Stimulated activated CD8-positive, alpha-beta memory T cell treated with anti-CD3 and anti-CD28 coated beads, Interleukin-4, amount 100 ng/mL, for 1 hour (primary cell): ENCODE measurements at places on chromosomes 11 and 22.

DNA sequence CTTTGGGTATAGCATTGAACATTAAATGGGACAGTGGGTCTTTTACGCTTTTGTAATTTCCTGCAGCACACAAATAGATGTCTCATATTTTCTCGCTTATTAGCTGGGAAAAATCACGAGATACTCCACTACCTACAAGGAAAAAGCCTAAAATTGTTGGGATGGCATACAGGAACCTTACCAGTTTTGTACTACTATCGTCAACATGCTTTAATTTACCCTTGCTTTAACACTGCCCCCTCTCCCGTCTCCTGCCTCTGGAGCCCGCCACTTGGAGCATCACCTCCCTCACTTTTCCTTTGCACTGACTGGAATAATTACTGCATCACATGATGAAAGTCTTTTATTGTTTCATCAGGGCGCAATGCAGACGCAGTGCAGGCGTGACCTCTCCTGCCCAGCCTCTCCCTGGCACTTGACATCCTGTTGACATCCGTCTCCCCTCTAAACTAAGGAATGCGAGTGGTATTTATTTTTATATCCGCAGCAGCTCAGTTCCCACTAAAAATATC is 1.0 kb upstream of the FNBP4 start:
- no peak for DNase-seq

DNA sequence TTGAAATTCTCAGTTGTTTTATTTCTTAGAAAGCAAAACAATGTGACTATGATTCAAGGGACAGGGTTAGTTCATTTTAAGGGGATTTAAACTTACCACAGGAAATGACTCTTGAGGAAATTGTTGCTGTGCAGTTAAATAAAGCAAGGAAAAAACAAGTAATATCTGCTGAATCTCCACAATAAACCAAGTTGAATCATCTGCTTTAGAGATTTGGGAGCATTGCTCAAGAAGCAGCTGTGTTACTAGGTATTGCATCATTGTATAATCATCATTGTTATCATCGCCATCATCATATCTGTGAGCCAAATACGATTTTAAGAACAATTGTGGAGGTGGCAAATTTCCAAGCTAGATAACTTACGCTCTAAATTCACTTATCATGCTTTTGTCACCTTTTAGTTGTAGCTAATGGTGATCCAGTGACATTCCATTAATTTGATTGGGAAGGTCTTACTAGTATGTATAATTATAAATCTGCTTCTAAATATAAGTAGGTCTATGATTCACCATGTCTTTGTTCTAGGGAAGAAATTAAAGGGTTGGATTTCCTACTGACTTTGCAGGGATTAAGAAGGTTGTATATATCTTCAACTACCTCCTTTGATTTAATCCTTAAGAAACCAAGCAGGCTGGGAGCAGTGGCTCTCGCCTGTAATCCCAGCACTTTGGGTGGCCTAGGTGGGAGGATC is 19.9 kb downstream of the MMP10 start:
- no peak for DNase-seq

- DNase-seq: no peak
These were observed 602 bp downstream of the NAT10 start for GRCh38 chr11:34105957-34106504.

GRCh38 chr11:6705905-6706535 is 22.9 kb upstream of the MRPL17 start:
- no peak for DNase-seq

DNA sequence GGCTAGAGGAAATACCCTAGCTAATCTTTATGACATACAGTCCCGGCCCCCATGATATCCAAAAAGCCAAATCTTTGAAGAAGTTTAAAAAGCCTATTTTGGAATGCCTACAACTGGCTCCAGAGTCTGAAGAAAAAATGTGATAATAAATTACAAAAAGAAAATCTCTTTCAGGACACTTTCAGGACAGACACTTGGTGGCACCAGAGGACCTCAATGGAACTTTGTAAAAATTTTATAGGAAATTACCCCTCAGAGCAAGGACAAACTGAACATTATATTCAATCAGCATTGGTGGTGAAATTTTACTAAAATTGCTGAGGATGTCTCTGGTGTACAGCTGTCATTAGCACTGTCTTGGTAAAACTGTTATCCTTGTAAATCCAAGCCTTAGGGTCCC is 81.0 kb downstream of the CCDC73 start:
- no peak for DNase-seq

GRCh38 chr22:41478891-41479521 is 10.1 kb downstream of the ACO2 start:
- DNase-seq: no peak

- no peak for DNase-seq
These were observed 88.6 kb downstream of the ETS1 start for GRCh38 chr11:128498721-128499245.

GRCh38 chr11:134581121-134581626 is 169.1 kb upstream of the B3GAT1 start:
- no peak for DNase-seq

GRCh38 chr22:41834005-41834944 is 1.4 kb downstream of the SREBF2 start:
- no peak for DNase-seq

- DNase-seq: no peak
These were observed 35.0 kb upstream of the PPARA start for GRCh38 chr22:46115388-46115678.

GRCh38 chr11:123377355-123377754 is 52.7 kb upstream of the GRAMD1B start:
- no peak for DNase-seq

DNA sequence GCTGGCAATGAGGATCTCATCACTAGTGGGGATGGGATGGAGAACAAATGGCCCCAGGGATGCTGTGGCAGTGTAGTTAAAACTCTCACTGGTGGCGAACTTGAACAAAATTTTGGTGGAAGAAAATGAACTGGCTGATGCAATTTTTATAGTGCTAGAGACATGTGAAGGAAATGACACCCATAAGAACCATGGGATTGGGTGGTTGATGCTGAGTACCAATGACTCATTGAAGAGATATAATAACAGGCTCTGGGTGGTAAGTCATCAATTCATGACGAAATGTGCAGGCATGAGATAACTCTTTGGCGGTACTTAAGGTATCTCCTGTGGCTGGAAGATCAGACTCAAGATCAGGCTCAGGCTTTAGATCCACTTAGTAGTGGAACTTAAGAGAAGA is 172.9 kb upstream of the DDI1 start:
- DNase-seq: no peak

DNA sequence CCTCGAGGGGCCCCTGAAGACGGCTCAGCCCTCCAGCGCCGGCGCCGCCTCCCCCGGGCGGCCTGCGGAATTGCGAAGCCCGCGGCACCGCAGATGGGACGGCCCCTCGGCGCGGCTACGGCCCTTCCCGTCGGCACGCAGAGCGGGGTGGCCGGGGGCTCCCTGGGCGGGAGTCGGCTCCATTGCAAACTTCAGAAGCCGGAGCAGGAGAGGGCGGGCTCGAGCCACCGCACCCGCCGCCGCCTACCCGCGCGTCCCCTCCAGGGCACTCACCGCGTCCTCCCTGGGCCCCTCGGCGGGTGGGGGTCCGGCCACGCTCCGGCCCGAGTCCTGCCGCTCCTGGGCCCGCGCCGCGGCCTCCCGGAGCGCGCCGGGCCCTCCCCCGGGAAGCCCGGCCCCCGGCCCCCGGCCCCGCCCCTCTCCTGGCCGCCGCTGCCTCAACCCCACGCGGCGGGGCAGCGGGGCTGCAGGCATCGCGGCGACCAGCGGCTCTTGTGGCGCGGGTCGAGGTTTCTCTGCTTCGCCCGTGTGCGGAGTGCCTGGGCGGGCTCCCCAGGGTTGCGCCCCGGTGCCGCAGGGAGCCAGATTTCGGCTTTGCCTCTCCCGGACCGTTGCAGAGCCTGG is at the start of gene PACSIN3:
Gene PACSIN3, minus strand, starts transcription at position 359 of the 624 bp plus-strand sequence. CDS start 3,707 bp downstream, outside the sequence.
- DNase-seq: no peak

- no peak for DNase-seq
These were observed 186.9 kb upstream of the NAV2 start for GRCh38 chr11:19525714-19526113.

DNA sequence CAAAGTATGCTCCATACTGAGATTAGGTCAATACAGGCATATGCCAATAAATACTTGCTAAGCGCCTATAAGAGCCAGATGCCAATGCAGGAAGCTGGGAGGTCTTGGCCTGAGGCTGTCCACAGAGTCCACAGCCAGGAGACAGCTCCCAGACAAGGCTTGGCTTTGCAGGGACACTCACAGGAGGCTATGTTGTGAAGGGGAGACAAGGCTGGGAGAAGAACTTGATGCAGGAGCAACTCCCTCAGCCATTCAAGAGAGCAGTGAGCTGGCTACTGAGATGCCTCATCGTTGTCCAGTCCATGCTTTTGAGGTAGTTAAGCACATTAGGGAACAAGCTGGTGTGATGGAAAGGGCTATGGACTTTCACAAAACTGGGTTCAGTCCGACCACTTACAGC is 891.5 kb downstream of the TBC1D22A start:
- no peak for DNase-seq

- no peak for DNase-seq
These were observed 4.2 kb downstream of the SGSM1 start for GRCh38 chr22:24810043-24810749.

GRCh38 chr11:71232364-71232763 is 20.0 kb downstream of the SHANK2 start:
- no peak for DNase-seq

GRCh38 chr11:1782831-1783724 is 19.4 kb upstream of the CTSD start:
- DNase-seq: no peak

DNA sequence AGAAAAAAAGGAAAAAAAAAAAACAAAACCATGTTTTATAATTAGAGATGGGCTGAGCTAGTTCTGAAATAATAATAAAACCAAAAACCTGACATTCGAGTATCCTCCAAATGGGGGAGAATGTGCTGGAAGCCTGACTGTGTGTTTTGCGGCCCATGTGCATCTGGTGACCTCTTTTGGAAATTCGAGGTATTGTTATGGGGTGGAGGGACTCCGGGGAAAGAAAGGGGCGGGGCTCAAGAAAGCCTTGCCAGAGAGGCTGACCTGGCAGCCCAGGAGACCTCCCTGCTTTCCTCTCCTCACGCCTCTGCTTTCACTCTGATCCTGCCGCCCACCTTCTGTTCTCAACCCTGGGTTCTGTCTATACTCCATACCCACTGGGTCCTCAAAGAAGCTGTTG is 72.9 kb downstream of the CTTN start:
- DNase-seq: no peak

- DNase-seq: no peak
These were observed 3.2 kb upstream of the CSDC2 start for GRCh38 chr22:41557401-41558240.

DNA sequence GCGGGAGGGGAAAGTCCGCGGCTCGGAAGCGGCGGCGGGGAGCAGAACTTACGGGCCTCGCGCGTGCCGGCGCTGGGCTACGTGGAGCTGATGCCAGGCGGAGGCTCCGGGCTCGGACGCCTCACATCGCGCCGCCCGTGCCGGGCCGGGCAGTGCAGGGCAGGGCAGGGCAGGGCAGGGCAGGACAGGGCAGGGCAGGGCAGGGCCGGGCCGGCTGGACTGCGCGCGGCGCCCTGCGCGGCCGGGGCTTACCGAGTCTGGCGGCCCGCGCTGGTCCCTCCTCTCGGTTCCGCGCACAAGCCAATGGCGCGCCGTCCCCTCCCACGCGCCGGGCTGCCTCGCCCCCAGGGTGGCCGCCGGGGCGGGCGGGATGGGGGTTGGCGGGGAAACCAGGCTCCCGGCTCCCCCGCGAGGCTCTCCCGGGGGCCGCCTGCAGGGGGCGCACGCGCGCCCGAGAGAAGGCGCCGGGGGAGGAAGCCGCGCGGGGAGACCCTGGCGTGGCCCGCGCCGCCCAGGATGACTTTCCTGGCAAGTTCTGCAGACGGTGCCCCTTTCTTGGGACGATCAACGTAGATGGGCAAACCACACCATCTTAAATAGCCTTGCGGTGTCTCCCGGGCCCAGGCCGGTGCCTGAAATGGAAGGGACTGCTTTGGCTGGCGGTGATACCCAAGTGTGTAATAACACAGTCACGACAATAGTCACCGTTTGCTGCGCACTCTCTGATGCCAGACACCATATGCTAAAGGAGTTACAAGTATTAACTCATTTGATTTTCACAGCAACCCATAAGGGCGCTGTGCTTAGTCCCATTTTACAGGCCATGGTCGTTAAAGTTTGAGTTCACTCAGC is at the start of gene TP53I11:
Gene TP53I11, minus strand, starts transcription at position 259 of the 852 bp plus-strand sequence. CDS start 12,548 bp downstream, outside the sequence.
- peak; percentile 25 for DNase-seq

DNA sequence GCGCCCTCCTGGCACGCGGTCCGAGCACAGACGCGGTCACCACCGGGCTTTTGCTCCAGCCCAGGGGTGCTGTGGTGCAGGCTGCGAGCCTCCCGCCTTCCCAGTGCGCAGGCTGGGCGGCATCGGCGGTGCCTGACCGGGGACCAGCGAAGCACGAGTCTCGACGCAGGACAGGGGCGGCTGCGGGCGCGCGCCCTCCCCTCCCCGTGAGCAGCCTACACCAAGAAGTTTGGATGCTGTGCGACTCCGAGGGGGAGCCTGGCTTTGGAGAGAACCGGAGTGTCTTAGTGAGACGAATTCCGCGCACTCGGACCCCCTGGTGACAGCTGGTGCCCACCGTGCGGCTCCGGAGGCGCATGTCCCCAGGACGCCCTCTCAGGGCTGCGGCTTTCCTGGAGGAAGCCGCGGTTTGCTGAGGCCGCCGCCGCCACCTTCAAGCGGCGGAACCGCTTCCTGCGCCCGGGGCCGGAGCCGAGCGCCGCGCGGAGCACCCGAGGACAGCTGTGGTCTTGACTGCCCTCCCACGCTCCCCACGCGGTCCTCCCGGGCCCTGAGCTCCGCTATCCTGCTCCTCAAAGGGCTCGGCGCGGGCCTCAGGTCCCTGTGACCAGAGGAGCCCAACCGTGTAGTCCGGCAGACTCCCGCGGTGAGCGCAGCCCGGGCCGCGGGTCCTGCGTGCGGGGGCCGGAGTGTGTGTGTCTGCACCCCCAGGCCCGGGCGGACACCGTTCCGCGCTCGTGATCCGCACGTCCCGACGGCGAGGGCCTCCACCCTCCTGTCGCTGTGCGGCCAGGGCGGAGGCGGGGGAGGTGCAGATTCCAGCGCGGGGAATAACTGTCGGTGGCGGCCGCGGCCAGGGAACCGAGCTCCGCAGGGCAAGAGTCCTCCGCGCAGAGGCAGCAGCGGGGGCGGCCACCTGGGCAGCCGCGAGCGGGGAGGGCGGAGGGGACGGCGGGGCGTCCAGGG is 1.7 kb downstream of the FGF3 start:
- DNase-seq: no peak

- no peak for DNase-seq
These were observed 9.5 kb upstream of the RASSF10 start for GRCh38 chr11:12999597-12999996.

DNA sequence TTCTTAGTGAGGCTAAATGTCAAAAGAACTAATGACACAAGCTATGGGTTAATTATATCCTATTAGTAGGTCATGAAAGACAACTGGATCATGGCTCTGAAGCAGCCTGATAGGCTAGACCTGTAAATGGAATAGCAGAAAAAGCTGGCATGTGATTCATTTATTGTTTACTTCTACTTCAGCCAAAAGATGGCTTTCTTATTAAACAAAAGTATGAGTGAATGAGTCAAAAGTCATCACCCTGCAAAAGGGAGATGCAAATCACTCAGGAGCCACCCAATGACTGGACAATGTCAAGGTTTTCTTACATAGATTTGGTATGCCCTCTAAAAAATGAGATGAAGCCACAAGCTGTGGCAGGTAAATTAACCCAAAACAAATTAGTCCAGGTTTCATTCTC is 138.0 kb downstream of the TRPC6 start:
- no peak for DNase-seq

- no peak for DNase-seq
These were observed 67.0 kb downstream of the FANCF start for GRCh38 chr11:22558664-22559063.

- no peak for DNase-seq
These were observed 25.0 kb downstream of the ARRB1 start for GRCh38 chr11:75326439-75326810.

- DNase-seq: no peak
These were observed 3.1 kb downstream of the DRD4 start for GRCh38 chr11:640021-640706.
